ENCODE measurements at places on chromosomes 12 and 14.

DNA sequence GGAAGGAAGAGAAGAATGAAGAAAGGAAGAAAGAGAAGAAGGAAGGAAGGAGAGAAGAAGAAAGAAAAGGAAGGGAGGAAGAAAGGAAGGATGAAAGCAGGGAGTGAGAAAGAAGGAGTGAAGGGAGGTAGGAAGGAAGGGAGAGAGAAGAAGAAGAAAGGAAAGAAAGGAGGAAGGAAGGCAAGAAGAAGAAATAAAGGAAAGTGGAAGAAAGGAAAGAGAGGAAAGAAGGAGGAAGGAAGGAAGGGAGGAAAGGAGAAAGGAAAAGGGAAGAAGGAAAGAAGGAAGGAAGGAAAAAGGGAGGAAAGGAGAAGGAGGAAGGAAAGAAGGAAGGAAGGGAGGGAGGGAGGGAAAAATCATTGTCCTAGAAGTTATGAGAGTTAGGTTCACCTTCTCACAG lies 696.6 kb upstream of the TMEM132C start:
- no peak for DNase-seq

DNA sequence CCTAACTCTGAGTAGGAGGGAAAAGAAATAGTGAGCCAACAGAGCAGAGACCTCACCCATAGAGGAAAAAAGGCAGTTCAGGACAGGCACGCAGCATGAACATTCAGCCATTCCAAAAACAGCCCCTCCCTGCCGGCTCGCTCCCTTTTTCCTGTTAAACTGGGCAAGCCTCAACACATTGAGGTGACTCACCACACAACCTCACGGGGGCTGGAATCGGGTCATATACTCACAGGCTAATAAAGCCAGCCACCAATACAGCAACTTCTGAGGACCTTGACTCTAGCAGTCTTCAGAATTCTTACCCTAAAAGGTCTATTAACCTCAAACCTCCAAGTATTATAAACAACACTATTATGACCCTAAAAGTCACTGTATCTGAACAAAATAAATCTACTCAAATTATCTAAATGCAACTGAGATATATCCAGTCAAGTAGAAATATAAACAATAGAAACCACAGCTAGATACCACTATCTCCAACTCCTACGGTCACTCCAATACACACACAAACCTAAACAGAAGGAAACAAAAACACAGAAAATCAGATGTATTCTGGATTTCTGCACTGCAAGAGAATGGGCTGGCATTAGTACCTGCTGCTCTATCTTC lies 6.3 kb downstream of the YBX3 start:
- DNase-seq, result no peak

DNA sequence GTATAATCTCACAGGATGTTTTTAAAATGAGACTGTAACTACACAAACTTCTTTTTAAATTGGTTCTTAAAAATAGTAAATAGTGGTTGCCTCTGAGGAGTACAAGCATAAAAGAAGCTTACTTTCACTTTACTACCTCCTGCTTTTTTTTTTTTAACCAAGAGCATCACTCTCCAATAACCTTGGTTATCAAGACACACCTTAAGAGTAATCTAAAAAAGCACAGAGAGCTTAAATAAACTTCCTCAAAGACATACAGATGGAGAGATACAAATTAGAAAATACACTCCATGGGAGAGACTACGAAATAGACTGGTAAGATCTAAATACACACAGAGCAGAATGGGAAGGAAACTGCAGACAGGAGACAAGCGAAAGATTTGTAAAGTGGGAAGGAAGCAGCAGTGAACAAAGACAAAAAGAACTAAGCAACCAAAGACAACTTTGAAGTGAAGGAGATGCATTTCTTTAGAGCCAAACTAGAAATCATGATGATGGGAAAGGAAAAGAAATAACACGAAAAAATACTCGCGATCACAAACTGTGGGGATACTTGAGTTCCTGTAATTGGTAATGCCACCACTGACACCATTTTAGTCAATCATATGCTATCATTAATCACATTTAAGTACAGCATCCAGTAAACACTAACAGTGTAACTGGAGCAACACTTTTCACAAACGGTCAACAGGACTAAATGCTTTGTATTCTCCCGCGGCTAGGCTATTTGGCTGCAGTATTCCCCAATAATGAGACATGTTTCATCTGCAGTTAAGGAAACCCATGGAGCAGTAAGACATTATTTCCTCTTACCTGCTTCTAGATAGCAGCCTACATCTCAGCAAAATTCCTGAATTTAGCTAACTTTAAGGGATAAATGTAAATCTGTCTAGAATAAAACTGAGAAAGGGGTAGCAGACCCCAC lies 8.2 kb downstream of the SINHCAF start:
- DNase-seq, result no peak

DNA sequence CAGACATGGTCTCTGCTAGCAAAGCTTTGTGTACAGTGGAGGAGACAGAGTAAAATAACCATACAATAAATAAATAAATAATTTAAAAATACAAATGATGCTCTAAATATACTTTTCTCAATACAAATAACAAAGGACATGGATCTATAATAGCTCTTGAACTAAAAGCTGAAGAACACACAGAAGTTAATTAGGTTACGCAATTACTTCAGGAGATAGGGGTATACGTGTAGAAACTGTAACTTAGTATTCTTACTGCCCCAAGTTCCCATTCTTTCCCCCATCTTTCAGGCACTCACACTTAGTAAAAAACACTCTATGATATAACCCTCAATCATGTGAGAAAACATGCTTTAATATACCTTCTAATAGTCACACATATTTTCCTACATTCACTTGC lies 44.2 kb downstream of the INSM2 start:
- no peak for DNase-seq

GRCh38 chr12:117091758-117092510 lies 7.3 kb downstream of the TESC start:
- no peak for DNase-seq

DNA sequence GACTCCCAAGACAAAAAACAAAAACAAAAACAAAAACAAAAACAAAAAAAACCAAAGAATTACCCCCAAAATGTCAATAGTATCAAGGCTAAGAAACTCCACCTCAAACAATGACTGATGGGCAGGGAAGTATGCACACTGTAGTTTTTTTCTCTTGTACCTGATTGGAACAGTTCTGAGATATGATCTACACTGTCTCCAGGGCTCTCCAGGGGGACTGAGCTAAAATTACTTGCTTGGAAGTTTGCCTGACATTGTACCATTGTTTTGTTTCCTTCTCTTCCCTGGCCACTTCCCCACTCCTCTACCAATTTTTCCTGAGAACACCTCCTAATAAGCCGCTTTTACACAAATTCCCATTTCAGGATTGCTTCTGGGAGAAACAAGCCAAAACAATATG lies 22.3 kb upstream of the CATSPERB start:
- no peak for DNase-seq
